ENCODE measurements at places on chromosomes 4 and X.
A peak's percentile ranks its signal among the peaks of the same experiment; 100 is the strongest.

DNA sequence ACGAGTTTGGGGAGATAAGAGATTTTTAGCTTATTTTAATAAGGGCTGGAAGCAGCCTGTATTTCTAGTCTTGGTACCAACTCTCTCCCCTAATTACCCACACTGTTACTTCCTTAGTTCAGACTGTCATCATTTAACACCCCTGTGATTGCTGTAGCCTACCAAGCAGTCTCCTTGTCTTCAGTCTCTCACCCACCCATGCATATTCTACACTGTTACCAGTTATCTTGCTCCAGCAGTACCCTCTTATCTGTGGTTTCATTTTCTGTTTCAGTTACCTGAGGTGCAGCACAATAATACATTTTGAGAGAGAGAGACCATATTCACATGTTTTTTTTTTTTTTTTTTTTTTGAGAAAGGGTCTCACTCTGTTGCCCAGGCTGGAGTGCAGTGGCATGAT lies 80.2 kb downstream of the DIAPH2 start:
- DNase-seq: no peak

DNA sequence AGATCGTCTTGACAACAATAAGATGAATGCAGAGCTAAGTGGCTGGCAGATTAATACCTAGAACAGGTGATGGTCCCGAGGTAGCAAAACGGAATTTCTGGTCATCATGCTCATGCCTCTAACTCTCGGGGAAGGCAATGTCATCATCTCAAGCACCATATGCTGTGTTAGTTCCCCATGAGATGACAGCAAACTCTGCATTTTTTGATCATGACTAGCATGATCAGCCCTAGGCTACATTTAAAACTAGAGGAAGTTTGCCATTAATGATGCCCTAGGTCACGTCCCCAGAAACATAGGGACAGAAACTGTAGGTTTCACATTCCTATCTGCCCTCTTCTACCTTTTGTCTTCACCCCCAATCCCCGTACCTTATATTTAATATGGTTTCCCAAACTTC lies 11.6 kb downstream of the LPAR4 start:
- peak; percentile 6 for DNase-seq

DNA sequence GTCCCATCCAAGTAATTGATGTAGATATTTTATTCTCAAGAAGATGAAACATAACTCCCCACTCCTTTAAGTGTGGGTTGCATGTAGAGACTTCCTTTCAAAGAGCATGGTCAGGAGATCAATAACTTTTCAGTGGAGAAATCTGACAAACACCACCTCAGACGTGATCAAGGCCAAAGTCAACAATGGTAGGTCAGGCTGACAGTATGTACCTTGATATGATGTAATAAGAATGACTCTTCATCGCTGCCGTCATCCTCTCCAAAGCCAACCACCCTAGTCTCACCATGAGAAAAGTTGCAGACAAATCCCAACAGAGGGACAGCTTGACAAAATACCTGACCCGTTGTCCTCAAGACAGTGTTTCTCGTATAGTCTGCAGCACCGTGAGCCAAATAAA lies 67.3 kb upstream of the DHRSX start:
- DNase-seq: no peak

- DNase-seq: peak; percentile 24
Measured at GRCh38 chrX:123884809-123885408, 25.1 kb downstream of the XIAP start.

Data from fibroblast of skin of back (primary cell).